Fibroblast of villous mesenchyme (primary cell): ENCODE measurements at places on chromosomes 16 and 17. TPM values are rescaled to one million over a fixed set of nuclear protein-coding genes. Genes with fewer than 3 reads are reported as not detected.

Gene SP6
- total RNA-seq = under 0.01 TPM in 2 replicates

Gene SLC6A2
- total RNA-seq = not detected in 2 replicates

Gene VMP1
- total RNA-seq = 436 and 608 TPM in 2 replicates

Gene CSNK1D
- total RNA-seq = 49.3 and 57.0 TPM in 2 replicates

Gene KRTAP1-5
- 11.0 and 16.4 TPM in 2 replicates for total RNA-seq

Gene SECTM1
- total RNA-seq = 11.9 and 24.2 TPM in 2 replicates

Gene PPP1R27
- total RNA-seq = not detected in 2 replicates
